ENCODE measurements at places on chromosomes 1 and 21.

GRCh38 chr1:150012611-150013010 lies 2.1 kb upstream of the OTUD7B start:
- DNase-seq, result no peak

- DNase-seq, result no peak
These were observed 26.0 kb downstream of the RNASEL start for GRCh38 chr1:182563095-182563494.

DNA sequence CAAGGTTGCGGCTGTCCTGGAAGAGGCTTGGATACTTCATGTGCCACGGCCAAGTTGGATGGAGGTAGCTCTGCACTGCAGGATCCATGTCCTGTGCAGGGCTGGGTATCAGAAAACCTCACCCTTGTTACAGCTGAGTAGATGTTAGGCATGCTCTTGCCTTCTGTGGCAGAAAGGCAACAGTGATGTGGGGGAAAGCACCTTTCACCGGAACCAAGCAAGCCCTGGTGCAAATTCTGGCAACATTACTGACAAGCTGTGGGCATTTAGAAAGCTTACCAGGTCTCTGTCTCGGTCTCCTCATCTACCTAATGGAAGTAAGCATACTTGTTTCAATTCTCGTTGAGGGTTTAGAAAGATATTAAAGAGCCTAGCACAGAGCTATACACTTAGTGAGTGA lies 14.5 kb upstream of the CDCA8 start:
- DNase-seq, result no peak

- no peak for DNase-seq
These were observed 143.8 kb downstream of the DAB1 start for GRCh38 chr1:57279909-57280666.

- DNase-seq, result no peak
These were observed 25.2 kb downstream of the ACKR1 start for GRCh38 chr1:159229896-159230295.

DNA sequence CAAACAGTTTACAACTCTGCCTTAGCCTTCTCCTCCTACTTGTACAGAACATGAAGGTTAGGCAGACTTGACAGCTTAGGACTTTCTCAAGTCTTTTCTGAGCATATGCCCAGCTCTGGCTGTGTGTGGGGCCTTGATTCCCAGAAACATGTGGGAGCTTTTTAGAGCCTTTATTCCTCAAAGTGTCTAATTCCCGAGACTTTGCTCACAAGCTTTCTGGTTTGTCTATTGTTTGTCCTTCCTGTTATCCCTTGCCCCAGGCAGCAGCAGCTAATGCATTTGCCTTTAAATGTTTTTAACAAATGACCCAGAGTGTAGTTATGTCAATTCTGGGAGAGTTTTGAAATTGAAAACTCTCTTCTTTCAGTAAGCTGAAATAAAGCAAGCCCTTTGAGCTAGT lies 29.2 kb downstream of the ST7L start:
- DNase-seq, result no peak

- DNase-seq, result no peak
These were observed 624 bp downstream of the ARHGAP29 start for GRCh38 chr1:94236630-94237290.

DNA sequence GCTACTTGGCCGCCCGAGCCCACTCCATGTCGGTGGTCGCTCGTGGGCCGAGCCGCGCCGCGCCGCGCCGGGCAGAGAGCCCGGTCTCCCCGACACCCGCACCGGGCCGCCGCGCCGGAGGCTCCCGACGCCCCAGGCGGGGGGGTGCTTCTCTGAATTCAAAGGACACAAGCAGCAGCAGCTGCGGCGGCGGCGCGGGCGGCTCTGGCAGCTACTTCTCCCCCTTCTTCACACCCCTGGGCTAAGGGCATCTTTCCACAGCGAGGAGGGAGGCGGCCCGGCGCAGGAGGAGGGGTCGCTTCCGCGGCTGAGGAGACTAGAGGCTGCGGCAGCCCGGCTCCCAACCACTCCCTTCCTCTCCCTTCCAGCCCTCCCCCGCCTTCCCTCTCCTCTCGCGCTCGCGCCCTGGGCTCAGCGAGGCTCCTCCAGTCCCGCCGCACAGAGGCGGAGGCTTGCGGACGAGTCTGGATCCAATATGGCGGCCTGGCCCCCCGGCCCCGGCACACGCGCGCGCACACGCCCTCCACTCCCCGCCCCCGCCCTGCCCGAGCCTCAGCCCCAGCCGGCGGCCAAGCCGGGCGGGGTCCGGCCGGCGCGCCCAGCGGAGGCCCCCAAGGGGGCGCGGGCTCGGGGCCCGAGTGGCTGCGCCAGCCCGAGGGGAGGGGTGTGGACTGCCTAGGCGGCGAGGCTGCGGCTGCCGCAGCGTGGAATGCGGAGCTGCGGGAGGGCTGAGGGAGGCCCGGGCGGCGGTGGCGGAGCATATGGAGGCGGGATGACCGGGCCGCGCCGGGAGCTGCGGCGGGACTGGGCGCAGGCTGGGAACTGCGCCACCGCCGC lies at the start of gene CDC42BPA:
TSS of gene CDC42BPA (minus strand) at position 477 of the 837 bp plus-strand sequence. CDS start 1,310 bp downstream, outside the sequence.
- peak; percentile 19 for DNase-seq

DNA sequence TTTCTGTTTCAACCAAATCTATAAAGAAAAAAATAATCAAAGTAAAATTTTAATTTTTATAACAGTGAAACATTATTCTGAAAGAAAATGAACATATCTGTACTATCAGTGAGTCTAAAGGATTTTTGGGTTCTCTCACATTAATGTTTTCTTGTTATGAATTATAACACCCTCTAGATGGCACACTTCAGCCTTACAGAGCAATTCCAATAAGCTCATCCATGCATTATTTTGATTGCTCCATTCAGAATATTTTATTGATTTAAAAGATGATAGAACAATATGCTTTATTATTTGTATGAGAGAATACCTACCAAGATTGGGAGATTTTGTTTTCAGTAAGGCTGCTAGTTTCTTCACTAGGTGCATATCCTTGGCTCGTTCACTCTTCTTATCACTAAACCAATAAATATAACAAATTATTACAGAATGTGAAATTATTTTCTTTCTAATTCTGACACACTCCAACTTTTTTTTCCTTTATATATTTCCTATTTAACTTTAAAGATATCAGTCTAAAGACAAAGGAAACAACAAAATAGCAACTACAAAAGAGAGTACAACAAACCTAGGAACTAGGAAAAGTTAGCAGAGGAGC lies 82.4 kb downstream of the RAB3GAP2 start:
- DNase-seq, result no peak

DNA sequence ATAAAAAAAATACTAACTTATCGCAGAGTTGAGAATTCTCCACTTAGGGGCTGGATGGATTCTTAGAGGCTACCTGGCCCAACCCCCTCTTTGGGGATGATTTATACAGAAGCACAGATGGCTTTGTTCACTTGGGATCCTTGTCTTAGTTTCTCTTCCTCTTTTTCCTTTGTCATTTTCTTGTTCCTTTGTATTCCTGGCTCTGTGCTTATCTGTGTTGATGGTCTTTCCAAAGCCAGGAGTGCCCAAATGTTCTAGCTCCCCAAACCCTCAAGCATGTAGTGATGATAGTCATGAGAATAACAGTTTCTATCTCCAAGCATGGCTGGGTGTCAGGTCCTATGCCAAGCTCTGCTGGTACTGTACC lies 27.4 kb downstream of the EPHB2 start:
- DNase-seq, result no peak

DNA sequence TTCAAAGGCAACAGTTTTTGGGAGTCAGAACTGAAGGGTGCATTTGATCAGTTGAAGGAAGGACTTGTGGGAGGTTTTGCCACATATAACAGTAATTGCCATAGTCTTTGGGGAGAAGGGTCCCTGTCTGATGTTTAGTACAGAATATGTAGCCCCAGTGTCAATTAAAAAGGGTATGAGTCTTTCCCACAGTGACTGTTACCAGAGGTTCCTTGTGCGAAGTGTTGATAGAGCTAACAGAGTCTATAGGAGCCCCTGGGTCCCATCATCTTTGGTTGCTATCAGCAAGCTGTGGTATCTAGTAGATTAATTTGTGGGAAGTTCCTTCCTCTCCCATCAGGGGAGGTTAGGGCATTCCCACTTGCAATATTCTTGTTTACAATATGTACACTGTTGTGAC lies 329.2 kb downstream of the PTPRU start:
- DNase-seq, result no peak

GRCh38 chr1:59690171-59690930 lies 124.4 kb upstream of the HOOK1 start:
- DNase-seq, result no peak

DNA sequence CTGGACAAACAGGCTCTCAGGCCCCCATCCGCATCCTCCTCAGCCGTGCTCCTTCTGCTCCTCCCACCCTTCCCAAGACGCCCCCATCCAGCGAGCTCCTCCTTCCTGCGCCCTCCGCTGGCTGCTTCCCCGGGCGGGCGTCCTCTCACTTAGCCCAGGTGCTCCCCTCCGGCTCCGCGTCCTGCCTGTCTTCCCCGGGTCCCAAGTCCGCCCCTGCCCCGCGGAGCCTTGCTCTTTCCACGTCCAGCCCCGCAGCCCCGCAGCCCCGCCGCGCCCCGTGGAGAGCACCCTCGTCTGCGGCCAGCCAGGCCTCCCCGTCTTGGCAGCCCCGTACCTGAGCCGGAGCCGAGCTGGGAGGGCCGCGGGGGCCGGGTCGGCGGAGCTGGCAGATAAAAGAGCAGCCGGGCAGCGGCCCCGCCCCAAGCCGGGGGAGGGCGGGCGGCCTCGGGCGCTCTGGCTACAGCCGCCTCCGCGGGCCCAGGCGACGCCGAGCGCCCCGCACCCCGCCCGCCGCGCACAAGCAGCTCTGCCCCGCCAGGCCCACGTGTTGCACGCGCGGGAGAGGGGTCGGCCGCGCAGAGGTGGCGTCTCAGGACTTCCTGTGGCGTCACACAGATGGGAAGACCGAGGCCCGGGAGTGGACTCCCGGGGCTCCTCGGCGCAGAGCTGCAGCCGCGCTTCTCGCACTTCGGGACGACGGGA lies at the start of gene PAQR7:
TSS of gene PAQR7 (minus strand) at position 555 of the 702 bp plus-strand sequence. CDS start 11,869 bp downstream, outside the sequence.
- DNase-seq, result peak; percentile 86

GRCh38 chr1:1832166-1832565 lies 53.9 kb upstream of the NADK start:
- no peak for DNase-seq

GRCh38 chr1:101905283-101905835 lies 91.4 kb downstream of the OLFM3 start:
- DNase-seq, result no peak

GRCh38 chr1:149917571-149918144 lies at the start of gene SV2A:
Gene SV2A (minus strand): TSS chr1:149917844. CDS start chr1:149913840, 4,004 bp downstream.
- peak; percentile 72 for DNase-seq

DNA sequence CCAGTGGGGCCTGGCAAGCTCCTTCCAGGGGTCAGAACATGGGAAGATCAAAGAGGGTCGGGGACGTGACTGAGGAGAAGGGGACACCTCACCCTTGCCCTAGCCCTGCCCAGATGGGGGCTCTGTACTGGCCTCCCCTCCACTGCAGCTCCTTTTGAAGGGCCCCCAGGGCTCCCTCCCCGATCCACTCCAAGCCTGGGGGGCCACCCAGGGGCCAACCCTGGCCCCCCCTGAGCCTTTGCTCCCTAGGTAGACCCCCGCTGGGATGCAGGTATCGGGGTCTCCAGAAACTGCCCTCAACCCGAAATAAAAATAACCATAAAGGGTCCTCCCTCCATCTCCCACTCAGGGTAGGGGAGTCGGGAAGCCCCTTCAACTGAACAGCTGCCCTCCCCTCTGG lies 37.4 kb upstream of the FAM131C start:
- DNase-seq, result no peak
